ENCODE measurements at places on chromosomes 16 and 17.
A peak's percentile ranks its signal among the peaks of the same experiment; 100 is the strongest.

GRCh38 chr17:43994272-43995149, 9.9 kb upstream of the NAGS start:
- H3K4me1 ChIP-seq = no peaks in the 10 kb centered on the region
- peaks cover 13% of the 10 kb centered on the region for H3K27me3 ChIP-seq
- no peak overlapping the region for H3K27ac ChIP-seq
- H3K36me3 ChIP-seq = no peaks in the 10 kb centered on the region

DNA sequence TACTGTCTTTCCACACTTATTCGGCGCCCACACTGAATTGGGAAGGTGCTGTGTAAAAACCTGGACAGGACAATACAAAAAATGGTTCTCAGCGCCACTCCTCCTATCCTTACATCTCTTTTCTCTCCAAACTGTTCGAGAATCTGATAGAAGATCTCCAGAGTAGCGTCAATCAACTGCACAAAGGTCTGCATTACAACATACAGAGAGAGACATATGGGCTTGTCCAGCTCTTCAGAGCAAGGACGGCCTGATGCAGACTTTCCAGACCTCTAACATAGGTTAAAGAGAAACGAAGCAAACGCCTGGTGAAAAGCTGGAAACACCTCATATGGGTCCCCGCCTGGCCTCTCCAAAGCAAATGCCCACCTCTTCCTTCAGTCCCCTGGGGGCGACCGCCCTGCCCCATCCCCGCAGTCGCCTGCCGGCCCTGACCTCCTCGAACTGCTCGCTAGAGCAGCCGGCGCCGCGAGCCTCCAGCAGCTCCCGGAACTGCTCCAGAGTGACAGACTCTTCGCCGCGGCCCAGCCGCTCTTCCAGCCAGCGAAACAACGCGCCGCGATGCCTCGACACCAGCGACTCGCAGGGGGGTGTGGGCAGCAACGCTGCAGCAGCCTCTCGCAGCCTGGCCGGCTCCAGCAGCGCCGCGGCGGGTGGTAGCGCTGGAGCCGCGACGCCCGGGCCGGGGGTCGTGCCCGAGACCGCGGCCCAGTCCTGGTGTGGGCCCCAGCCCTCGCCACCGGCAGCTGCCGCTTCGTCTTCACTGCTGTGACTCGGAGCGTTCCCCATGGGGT, 526 bp downstream of the ZZEF1 start:
- no peaks in the 10 kb centered on the region for H3K36me3 ChIP-seq
- peaks cover 14% of the 10 kb centered on the region for H3K4me1 ChIP-seq
- no peaks in the 10 kb centered on the region for H3K27me3 ChIP-seq
- H3K4me3 ChIP-seq = peak overlapping the region; percentile 89

DNA sequence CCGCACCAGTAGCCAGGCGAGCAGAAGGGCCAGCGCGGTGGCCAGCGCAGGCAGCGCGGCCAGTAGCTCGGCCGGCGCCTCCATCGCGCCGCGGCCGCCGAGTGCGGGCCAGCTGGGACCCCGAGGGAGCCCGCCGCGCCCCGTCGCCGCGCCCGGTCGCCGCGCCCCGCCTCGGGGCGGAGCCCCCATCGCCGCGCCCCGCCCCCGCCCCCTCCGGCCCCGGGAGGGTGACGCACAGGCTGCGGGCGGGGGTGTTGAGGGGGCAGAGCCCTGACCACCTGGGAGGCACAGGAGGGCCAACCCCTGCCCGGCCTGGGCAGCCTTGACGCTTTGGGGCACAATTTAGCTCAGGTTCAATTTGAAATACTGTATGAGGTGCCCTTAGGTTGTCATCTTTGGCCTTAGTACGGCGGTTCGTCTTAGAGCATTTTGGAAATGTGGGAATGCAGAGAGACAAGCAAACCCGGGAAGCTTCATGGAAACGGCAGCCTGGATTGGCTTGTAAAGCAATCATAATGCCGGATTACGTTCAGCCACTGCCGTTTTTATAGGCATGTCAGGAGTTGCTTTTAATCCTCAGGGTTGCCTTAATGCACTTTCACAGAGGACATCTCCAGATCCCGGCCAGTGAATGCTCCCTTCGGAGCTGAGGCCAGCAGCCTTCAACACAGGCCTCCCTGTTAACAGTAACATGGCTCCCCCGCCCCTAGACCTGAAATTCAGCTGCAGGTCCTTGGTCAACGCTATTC, at the start of gene MXRA7:
Gene MXRA7, minus strand, starts transcription at position 103 of the 749 bp plus-strand sequence. Its CDS starts 19 bp downstream, at position 84.
- H3K27ac ChIP-seq = no peak within 1 kb of the TSS
- no peaks in the 10 kb centered on the region for H3K36me3 ChIP-seq
- no peaks in the 10 kb centered on the region for H3K27me3 ChIP-seq

- no peaks in the 10 kb centered on the region for H3K27me3 ChIP-seq
- no peaks in the 10 kb centered on the region for H3K36me3 ChIP-seq
- no peak overlapping the region for H3K4me3 ChIP-seq
- DNase-seq = no peak
Measured at GRCh38 chr17:41484920-41485904, 4.3 kb upstream of the KRT35 start.

- no peak overlapping the region for H3K4me3 ChIP-seq
- H3K4me1 ChIP-seq = no peaks in the 10 kb centered on the region
- H3K36me3 ChIP-seq = no peaks in the 10 kb centered on the region
- no peak overlapping the region for H3K27ac ChIP-seq
Measured at GRCh38 chr16:86462334-86463084, 47.8 kb upstream of the FOXF1 start.

- no peak for DNase-seq
- H3K36me3 ChIP-seq = no peaks in the 10 kb centered on the region
- no peak overlapping the region for H3K4me3 ChIP-seq
- no peaks in the 10 kb centered on the region for H3K4me1 ChIP-seq
- peaks cover 3% of the 10 kb centered on the region for H3K27me3 ChIP-seq
Measured at GRCh38 chr17:33199571-33200510, 93.3 kb downstream of the ASIC2 start.

DNA sequence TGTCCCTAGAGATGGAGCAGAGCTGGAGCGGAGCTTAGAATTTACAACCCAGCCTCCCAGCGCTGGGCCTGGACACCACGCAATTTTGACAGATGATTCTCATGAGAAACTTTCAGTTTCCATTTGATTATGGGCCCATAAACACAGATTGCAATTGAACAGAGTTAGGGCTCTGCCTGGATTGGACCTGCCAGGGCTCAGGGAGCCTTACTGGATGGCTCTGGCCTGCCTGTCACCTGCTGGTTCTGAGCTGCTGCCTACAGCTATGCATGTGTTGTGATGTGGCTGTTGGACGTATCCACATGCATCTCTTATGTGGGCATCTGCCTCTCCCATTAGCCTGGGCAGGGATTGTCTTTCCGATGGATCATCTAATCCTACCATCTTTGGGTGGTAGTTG, 73.4 kb upstream of the SDK2 start:
- H3K4me3 ChIP-seq = no peak overlapping the region
- no peak overlapping the region for H3K27ac ChIP-seq
- H3K4me1 ChIP-seq = no peaks in the 10 kb centered on the region
- no peak for DNase-seq
- H3K27me3 ChIP-seq = peaks cover 93% of the 10 kb centered on the region
- H3K36me3 ChIP-seq = no peaks in the 10 kb centered on the region

GRCh38 chr16:77882358-77882757, 94.0 kb downstream of the VAT1L start:
- H3K27ac ChIP-seq = no peak overlapping the region
- no peak overlapping the region for H3K4me3 ChIP-seq
- H3K27me3 ChIP-seq = peaks cover 47% of the 10 kb centered on the region
- DNase-seq = no peak
- no peaks in the 10 kb centered on the region for H3K4me1 ChIP-seq

DNA sequence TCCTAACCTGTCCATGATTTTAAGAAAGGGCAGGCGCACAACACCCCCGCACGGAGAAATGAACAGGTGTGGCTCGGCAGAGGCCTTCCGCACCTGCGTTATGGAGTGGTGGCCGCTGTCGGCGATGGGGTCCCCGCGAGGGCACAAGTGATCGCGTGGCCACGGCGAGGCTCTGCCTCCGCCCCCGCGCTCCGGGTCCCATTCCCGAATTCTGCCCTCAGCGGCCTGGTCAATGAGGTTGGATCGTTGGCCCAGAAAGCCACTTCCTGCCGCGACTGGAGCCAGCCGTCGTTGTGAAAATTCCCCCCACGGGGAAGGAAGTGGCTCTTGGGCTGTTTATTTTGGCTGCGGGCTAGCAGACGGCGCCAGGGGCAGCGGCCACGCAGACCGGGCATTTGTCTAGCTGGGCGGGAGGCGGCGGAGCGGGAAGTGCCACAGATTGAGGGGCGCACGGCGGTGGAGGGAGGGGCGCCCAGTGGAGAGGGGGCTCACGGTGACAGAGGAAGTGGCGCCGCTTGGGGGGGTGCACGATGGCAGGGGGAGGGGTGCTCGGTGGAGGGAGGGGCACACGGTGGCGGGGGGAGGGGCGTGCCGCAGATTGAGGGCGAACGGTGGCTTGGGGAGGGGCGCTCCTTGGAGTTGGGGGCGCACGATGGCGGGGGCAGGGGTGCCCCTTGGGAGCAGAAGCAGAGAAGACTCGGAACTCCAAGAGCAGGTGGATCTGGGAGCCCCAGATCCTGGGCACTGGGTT, 25.0 kb downstream of the MRC2 start:
- DNase-seq = no peak
- peak overlapping the region; percentile 62 for H3K4me3 ChIP-seq
- H3K27me3 ChIP-seq = no peaks in the 10 kb centered on the region
- H3K36me3 ChIP-seq = no peaks in the 10 kb centered on the region

- H3K36me3 ChIP-seq = peaks cover 34% of the 10 kb centered on the region
- no peaks in the 10 kb centered on the region for H3K27me3 ChIP-seq
- H3K4me3 ChIP-seq = no peak overlapping the region
- H3K27ac ChIP-seq = no peak overlapping the region
- no peaks in the 10 kb centered on the region for H3K4me1 ChIP-seq
- DNase-seq = no peak
Measured at GRCh38 chr16:53456625-53457024, 22.4 kb downstream of the RBL2 start.

- no peaks in the 10 kb centered on the region for H3K27me3 ChIP-seq
- peak; percentile 78 for DNase-seq
- H3K27ac ChIP-seq = peak overlapping the region; percentile 83
Measured at GRCh38 chr16:57764341-57765159, 29.0 kb downstream of the KATNB1 start.

DNA sequence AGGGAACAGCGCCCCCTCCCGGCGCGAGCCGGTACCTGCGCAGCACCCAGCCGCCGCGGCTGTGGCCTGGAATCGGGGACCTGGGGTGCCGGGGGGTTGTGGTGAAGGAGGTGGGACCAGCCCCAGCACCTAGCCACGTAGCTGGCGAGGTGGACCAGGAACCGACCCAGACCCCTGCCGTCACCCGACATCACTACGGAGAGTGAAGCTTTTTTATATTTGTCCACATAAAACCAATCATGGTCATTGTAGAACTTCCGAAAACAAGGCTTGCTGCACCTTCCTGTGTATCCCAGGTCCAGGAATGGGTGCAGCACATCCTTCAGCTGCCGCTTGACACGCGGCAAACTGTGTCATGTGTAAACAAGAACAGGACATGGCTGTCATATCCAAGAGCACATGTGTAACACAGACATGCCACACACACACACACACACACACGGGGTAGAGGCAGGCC, 1.3 kb downstream of the HBQ1 start:
- 0 out of 2 replicates have a peak, but pooled peaks cover 4% of the 10 kb centered on the region for H3K27me3 ChIP-seq
- no peak for DNase-seq
- no peaks in the 10 kb centered on the region for H3K36me3 ChIP-seq
- H3K27ac ChIP-seq = no peak overlapping the region
- H3K4me1 ChIP-seq = no peaks in the 10 kb centered on the region

- H3K27me3 ChIP-seq = no peaks in the 10 kb centered on the region
- H3K36me3 ChIP-seq = no peaks in the 10 kb centered on the region
- no peak overlapping the region for H3K27ac ChIP-seq
- H3K4me3 ChIP-seq = no peak overlapping the region
- DNase-seq = no peak
Measured at GRCh38 chr17:9331279-9332131, 244.1 kb downstream of the STX8 start.

DNA sequence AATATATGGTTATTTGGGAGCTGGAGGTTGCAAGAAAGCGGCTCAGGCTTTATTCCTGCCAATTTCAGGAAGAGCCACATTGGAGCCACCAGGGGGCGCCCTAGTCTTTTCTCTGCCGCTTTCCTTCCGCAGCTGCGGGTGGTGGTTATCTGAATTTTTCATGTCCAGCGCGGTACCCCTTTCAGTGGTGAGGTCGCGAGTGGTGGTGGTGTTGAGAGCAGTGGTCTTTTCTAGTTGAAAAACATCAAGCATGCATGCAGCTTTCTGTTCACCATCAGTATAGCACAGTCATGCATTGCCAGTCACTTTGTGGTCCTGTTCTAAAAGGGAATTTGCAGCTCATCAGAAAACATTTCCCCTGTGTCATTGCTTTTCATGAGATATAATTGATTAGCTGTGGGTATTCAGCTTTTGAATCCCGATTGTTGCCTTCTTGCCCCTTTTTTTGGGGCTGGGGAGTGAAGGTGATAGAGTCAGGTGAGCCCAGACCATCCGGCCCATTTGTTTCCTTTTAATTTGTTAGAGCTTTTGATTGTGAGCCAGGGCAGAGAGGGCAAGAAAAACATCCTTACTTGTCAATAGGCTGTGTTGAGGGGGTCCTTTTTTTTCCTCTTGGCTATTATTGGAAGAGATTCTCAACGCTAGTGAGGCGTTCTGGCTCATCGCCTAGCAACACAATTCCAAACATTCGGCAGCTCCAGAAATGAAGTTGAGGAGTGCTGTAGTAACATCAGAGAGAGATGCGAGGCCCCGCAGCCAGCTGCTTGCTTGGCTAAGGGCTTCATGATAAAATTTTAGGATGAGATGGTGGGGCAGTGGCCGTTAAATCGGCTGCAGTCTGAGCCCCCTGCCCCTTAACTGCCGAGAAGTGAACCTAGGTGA, 119.0 kb downstream of the SNX29 start:
- H3K4me3 ChIP-seq = no peak overlapping the region
- no peak overlapping the region for H3K27ac ChIP-seq
- peaks cover 13% of the 10 kb centered on the region for H3K4me1 ChIP-seq
- no peaks in the 10 kb centered on the region for H3K36me3 ChIP-seq

- H3K27ac ChIP-seq = no peak overlapping the region
- no peak overlapping the region for H3K4me3 ChIP-seq
- H3K4me1 ChIP-seq = peaks cover 18% of the 10 kb centered on the region
- DNase-seq = no peak
Measured at GRCh38 chr16:3829631-3830536, 50.6 kb downstream of the CREBBP start.

GRCh38 chr17:35368081-35368830, 5.2 kb downstream of the SLFN11 start:
- peaks cover 60% of the 10 kb centered on the region for H3K27me3 ChIP-seq
- no peak overlapping the region for H3K27ac ChIP-seq
- DNase-seq = no peak
- peaks cover 2% of the 10 kb centered on the region for H3K4me1 ChIP-seq
